Activated CD4-positive, alpha-beta T cell treated with anti-CD3 and anti-CD28 coated beads for 36 hours (primary cell): ENCODE measurements at places on chromosomes 6 and 20.

DNA sequence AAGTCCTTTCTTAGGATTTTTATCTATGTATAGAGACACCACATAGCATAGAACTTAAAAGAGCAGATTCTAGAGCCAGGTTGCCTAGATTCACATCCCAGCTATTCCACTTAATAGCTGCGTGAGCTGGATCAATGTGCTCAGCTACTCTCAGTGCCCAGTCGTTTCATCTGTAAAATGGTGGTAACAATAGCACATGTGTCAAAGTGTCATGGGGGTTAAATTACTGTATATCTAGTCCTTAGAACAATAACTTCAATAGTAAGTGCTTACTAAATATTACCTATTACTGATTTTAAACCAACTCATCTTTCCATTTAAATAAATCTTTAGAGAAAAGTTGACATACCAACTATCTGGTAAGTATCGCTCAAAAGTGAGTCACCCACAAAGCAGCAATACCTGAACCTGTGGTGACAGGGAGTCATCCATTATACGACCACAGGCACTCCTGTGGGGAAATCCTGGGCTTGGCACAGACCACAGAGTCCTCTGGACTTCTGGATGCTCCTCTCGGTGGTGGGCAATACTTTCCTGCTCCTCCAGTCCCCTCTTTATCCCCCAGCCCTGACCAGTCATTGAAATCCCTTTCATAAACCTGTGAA, 154.8 kb downstream of the PDSS2 start:
- DNase-seq = peak; percentile 63

- DNase-seq = no peak
Measured at GRCh38 chr6:128167552-128167951, 266.7 kb upstream of the THEMIS start.

- DNase-seq = no peak
Measured at GRCh38 chr20:6030453-6031080, 23.3 kb downstream of the LRRN4 start.

- no peak for DNase-seq
Measured at GRCh38 chr6:77143659-77144447, 319.4 kb downstream of the HTR1B start.

GRCh38 chr6:48031711-48032110, 79.3 kb downstream of the PTCHD4 start:
- no peak for DNase-seq
